K562 (cell line): ENCODE measurements at places on chromosomes 16 and 17.
A peak's percentile ranks its signal among the peaks of the same experiment; 100 is the strongest.

DNA sequence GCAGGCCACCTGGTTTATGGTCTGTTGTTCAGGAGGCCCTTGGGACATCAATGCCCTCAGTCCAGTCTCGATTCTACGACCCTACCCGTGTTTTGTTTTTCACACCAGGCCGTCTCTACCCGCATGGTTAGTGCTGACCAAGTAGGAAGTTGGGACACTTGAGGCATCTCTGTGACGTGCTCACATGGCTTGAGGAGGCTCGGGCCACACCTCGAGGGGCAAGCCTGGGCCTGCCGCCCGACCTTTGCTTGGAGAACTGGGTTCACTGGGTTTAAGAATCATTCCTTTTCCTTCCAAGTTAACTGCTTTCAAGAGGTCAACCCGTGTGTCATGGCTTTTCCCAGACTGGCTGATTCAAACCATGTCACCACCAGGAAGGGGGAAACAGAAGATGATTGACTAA is 86.8 kb downstream of the CMIP start:
- H3K27me3 ChIP-seq = no peaks in the 10 kb centered on the region
- DNase-seq = no peak
- H3K4me3 ChIP-seq = no peak overlapping the region
- no peak overlapping the region for H3K27ac ChIP-seq
- H3K36me3 ChIP-seq = peaks cover 7% of the 10 kb centered on the region; the same call in 1 of the 3 replicates

- H3K27ac ChIP-seq = no peak overlapping the region
- no peak for DNase-seq
- no peaks in the 10 kb centered on the region for H3K36me3 ChIP-seq
- no peak overlapping the region for H3K4me3 ChIP-seq
- H3K27me3 ChIP-seq = no peaks in the 10 kb centered on the region
Observed at GRCh38 chr16:61909074-61909473, 127.2 kb downstream of the CDH8 start.

DNA sequence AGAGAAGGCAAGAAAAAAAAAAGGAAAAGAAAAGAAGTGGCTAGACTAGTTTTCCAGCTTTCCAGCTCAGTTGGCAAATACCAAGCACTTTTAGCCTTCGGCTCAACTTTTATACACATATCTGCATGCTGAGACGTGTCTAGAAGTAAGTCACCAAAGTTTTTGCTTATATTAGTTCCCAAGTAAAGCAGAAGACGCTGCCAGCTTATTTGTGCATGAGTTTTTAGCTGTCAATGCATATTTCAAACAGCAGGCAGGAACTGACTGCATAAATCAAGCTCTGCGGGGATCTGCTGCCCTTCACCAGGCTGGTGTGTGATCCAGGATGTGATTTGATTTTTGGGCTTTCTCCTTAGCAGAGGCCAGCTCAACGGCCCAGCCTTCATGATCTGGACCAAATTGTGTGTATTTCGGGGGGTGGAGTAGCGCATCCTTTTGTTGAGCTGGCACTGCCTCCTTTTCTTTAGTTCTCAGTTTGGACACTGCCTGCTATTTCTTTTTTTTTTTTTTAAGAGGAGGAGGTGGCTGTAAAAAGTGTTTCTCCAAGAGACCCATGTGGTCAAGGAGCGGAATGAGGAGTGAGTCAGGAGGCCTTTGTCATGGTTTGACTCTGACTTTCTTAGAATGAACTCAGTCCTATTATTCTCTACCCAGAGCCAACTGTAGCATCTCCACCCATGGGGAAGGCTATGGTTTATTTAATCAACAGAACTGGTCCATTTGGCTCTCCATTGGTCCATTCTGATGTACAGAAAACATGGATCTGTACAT is 162.6 kb upstream of the XYLT1 start:
- H3K36me3 ChIP-seq = no peaks in the 10 kb centered on the region
- H3K4me3 ChIP-seq = no peak overlapping the region
- no peaks in the 10 kb centered on the region for H3K4me1 ChIP-seq
- DNase-seq = no peak
- H3K27me3 ChIP-seq = peaks cover 3% of the 10 kb centered on the region; the same call in 1 of the 3 replicates
- H3K27ac ChIP-seq = no peak overlapping the region

GRCh38 chr17:15441315-15441714 is 26.1 kb downstream of the CDRT4 start:
- no peak overlapping the region for H3K4me3 ChIP-seq
- H3K27ac ChIP-seq = no peak overlapping the region
- H3K4me1 ChIP-seq = peaks cover 19% of the 10 kb centered on the region; the same call in 2 of the 3 replicates
- no peak for DNase-seq
- H3K27me3 ChIP-seq = no peaks in the 10 kb centered on the region

- H3K4me3 ChIP-seq = no peak overlapping the region
- H3K27ac ChIP-seq = no peak overlapping the region
- H3K4me1 ChIP-seq = no peaks in the 10 kb centered on the region; the same call in 2 of the 3 replicates
Observed at GRCh38 chr16:53626811-53627210, 76.8 kb downstream of the RPGRIP1L start.

DNA sequence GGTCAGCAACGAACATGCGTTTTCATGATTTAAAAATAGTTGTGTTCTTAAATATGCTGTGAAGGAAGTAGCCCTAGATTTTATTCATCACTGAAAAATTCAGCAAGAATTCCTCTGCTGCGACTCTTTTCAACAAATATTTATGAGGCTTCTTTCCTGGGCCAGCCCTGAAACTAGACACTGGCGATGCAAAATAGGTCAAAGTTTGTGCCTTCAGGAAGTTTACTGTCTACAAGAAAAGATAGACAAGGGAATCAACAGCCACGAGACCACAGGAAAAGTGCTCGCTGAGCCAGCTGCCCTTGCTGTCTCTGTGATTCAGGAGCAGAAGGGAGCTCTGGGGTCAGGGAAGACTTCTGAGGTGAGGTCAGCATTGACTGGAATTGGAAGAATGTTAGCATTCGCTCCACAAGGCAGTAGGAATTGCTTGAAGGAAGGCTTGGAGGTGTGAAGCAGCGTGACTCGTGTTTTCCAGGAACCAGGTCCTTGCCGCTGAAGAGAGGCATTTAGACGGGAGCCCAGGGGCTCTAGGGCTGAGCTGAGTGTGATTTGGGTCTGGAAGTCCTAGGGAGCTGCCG is 1.9 kb upstream of the RPL26 start:
- peaks cover 41% of the 10 kb centered on the region for H3K4me1 ChIP-seq
- H3K27me3 ChIP-seq = no peaks in the 10 kb centered on the region
- peak; percentile 46 for DNase-seq
- peak overlapping the region; percentile 52 for H3K27ac ChIP-seq
- H3K36me3 ChIP-seq = peaks cover 27% of the 10 kb centered on the region
